ENCODE measurements at places on chromosomes 6 and 20.

GRCh38 chr20:33990075-33990474, 3.6 kb upstream of the RALY start:
- no peak for DNase-seq

GRCh38 chr20:40787941-40788340, 98.9 kb upstream of the MAFB start:
- DNase-seq: no peak

GRCh38 chr6:43869792-43870659, 100.0 kb downstream of the VEGFA start:
- DNase-seq: no peak

GRCh38 chr6:21437581-21437980, 156.0 kb upstream of the SOX4 start:
- no peak for DNase-seq

- DNase-seq: no peak
Measured at GRCh38 chr6:162289972-162290371, 437.6 kb downstream of the PRKN start.
